Left ventricle myocardium inferior (tissue), 1 donor: ENCODE measurements at places on chromosomes 16 and 17. TPM values are rescaled to one million over a fixed set of nuclear protein-coding genes. Genes with fewer than 3 reads are reported as not detected.

DNA sequence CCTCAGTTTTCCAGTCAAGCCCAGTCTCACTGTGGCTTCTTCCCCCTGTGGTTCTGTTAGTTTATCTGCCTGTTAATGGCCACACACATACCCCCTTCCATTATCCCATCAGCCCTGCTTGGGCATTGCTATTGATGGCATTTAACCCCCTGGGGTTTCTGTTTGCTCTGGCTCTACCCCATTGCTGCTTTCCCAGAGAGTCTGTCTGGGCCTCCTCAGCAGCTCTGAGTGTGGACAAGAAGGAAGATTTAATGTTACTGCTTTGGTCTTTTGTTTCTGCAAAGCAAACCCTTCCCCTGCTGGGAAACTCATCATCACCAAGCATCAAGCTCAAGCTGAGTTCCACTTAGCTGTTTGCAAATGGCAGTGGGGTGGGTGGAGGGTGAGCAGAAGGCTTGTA lies 162.7 kb downstream of the CCT6B start:
- H3K36me3 ChIP-seq: no peaks in the 10 kb centered on the region
- H3K4me3 ChIP-seq: no peak overlapping the region
- no peak overlapping the region for H3K27ac ChIP-seq
- H3K4me1 ChIP-seq: no peaks in the 10 kb centered on the region
- no peak for DNase-seq

- DNase-seq: no peak
- peaks cover 68% of the 10 kb centered on the region for H3K36me3 ChIP-seq
- no peaks in the 10 kb centered on the region for H3K4me1 ChIP-seq
- no peak overlapping the region for H3K27ac ChIP-seq
- no peaks in the 10 kb centered on the region for H3K27me3 ChIP-seq
These were observed 19.2 kb upstream of the SMIM5 start for GRCh38 chr17:75614006-75614405.

- H3K4me3 ChIP-seq: no peak overlapping the region
- no peak overlapping the region for H3K27ac ChIP-seq
- H3K36me3 ChIP-seq: peaks cover 60% of the 10 kb centered on the region
- peaks cover 19% of the 10 kb centered on the region for H3K4me1 ChIP-seq
- DNase-seq: no peak
These were observed 69.7 kb upstream of the CHMP6 start for GRCh38 chr17:80921741-80922579.

DNA sequence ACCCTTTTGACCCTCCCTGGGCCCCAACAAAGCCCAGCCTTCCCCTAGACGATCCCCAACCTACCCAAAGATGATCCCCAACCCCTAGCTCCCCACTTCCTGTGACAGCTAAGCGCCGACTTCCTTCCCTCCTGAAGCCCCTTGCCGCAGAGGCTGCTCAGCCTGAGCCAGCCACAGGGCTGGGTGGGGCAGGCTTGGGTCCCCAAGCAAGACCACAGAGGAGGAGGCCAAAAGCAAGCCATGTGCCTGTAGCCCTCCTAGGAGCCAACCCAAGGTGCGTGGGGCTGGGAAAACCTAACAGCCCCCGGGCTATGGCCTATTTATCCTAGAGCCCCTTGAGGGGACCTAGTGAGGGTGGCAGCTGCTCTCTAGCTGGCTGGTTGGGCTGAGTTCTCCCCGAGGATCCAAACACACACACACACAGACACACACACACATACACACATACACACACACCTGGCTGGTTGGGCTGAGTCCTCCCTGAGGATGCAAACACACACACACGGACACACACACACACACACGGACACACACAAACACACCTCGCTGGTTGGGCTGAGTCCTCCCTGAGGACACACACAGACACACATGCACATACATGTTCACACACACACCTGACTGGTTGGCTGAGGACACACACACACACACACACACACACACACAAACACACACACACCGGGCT lies 4.8 kb downstream of the ARRB2 start:
- H3K27ac ChIP-seq: no peak overlapping the region
- H3K4me3 ChIP-seq: no peak overlapping the region
- H3K4me1 ChIP-seq: peaks cover 26% of the 10 kb centered on the region
- peaks cover 24% of the 10 kb centered on the region for H3K36me3 ChIP-seq

GRCh38 chr17:56540836-56541235 lies 52.7 kb upstream of the NOG start:
- H3K36me3 ChIP-seq: no peaks in the 10 kb centered on the region
- peaks cover 49% of the 10 kb centered on the region for H3K27me3 ChIP-seq
- no peak overlapping the region for H3K27ac ChIP-seq
- H3K4me1 ChIP-seq: no peaks in the 10 kb centered on the region
- no peak overlapping the region for H3K4me3 ChIP-seq
- no peak for DNase-seq

DNA sequence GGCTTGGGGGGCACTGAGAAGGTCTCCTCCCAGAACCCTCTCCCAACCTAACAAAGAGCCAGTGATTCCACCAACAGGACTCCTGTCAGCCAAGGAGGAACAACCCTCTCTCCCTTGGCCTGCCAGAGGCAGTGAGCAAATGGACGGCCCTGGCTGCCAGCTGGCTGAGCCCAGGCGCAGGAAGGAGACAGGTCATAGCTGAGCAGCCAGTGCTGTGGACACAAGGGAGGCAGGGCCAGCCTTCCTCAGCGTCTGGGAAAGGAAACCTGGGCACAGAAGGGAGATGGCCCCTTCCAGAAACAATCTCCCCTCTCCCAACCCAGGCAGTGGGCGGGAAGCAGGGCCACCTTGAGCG lies 2.1 kb downstream of the MPO start:
- H3K27ac ChIP-seq: peak overlapping the region; percentile 19
- H3K4me1 ChIP-seq: peaks cover 11% of the 10 kb centered on the region
- peak; percentile 39 for DNase-seq
- H3K27me3 ChIP-seq: peaks cover 75% of the 10 kb centered on the region
- no peaks in the 10 kb centered on the region for H3K36me3 ChIP-seq
- peak overlapping the region; percentile 54 for H3K4me3 ChIP-seq

- H3K27ac ChIP-seq: no peak overlapping the region
- no peaks in the 10 kb centered on the region for H3K36me3 ChIP-seq
- no peaks in the 10 kb centered on the region for H3K27me3 ChIP-seq
- no peak overlapping the region for H3K4me3 ChIP-seq
- DNase-seq: no peak
- H3K4me1 ChIP-seq: peaks cover 13% of the 10 kb centered on the region
These were observed 33.3 kb upstream of the SMPD3 start for GRCh38 chr16:68481636-68482035.

- H3K4me3 ChIP-seq: no peak overlapping the region
- no peaks in the 10 kb centered on the region for H3K36me3 ChIP-seq
- H3K27me3 ChIP-seq: no peaks in the 10 kb centered on the region
- no peak for DNase-seq
- H3K27ac ChIP-seq: no peak overlapping the region
These were observed 1628.6 kb downstream of the CDH8 start for GRCh38 chr16:60407606-60408005.

- DNase-seq: no peak
- peaks cover 49% of the 10 kb centered on the region for H3K27me3 ChIP-seq
- no peaks in the 10 kb centered on the region for H3K36me3 ChIP-seq
- no peak overlapping the region for H3K4me3 ChIP-seq
These were observed 1.5 kb upstream of the SYT17 start for GRCh38 chr16:19166500-19166899.

Gene KRTAP4-6
- total RNA-seq: not detected

Gene SLC13A2
- total RNA-seq: not detected

Gene ACSF2
- total RNA-seq: 18.2 TPM

Gene HSBP1
- total RNA-seq: 175 TPM
